GF-D8 (cell line): ENCODE measurements at places on chromosomes 12 and 14.

DNA sequence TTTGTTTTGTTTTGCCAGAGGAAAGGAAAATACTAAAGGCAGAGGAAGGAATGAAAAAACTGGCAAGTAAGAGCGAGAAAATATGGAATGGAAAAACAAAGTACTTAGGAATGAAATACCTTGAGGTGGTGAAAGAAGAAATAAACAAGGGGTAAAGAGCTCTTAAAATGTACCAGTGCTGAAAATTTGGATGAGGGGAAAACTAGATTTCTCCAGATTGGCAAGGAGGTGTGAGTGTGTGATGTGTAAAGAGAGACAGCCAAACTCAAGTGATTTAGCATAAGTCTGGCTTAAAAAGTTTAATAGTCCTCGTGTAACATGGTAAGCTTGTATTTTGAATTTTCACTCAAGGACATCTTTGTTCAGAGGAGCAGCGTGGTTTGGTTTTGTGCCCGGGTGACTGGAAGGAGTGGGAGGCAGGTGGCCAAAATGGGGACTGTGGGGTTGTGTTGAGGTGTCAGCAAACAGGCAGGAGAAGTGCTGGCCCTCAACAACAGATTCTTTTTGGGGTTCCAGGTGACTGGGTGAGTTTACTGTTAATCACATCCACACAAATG lies 102.7 kb downstream of the DACT1 start:
- DNase-seq, result no peak

DNA sequence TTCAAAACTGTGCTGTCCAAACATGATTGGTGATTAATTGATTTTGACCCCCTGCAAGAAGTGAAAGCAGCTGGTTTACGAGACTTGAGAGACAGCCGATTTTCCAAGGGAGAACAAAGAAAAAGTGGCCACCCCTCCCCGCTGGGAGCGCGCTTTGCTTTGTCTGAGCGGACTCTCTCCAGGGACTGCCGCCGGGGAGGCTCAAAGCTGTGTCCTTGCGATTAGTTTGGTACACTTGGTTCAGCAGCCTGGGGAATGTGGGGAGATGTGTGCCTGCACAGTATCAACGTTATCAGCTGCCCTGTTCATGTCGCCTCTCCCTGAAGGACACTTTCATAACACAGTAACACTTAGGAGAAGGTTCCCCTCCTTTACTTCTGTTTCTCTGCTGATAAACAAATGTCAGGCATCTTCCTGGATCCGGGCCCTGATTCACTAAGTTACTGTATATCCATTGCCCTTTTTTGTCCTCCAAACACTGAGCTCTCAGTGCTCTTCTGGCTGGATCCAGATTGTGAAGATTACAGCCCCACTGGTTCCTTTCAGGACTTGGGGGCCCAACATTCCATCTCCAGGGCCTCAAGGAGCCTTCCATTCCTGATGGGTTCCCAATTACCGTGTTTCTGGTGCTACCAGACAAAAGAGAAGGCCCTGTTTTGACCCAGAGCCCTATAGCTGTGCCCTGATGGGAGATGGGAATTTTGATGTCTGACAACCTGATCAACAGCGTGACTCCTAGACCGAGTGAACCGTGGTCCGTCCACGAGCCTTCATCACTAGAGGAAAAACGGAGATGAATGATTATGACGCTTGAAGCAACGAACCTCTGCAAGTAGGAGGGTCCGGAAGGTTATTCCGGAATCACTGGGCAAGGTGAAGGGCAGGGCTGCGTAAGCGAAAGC lies 31.7 kb upstream of the TUBA1C start:
- DNase-seq, result peak; percentile 43

GRCh38 chr12:21054334-21054733 lies 76.7 kb upstream of the SLCO1B1 start:
- DNase-seq, result no peak

- peak; percentile 38 for DNase-seq
Observed at GRCh38 chr12:27279826-27280225, 35.7 kb downstream of the STK38L start.

- no peak for DNase-seq
Observed at GRCh38 chr14:88904864-88905263, 80.4 kb downstream of the TTC8 start.

DNA sequence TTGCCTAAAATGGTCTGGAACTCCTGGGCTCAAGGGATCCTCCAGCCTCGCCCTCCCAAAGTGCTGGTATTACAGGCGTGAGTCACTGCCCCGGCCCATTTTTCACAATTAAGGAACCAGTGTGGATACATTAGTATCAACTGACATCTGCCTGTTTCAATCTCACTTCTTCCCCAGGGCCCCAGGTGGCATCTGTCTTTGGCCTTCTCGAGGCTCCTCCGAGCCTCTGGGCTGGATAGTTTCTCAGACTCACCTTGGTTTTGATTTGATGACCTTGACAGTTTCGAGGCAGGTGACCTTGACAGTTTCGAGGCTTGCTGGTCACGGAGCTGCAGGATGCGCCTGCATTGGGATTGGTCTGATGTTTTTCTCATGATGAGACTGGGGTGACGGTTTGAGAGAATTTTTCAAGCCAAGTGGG lies 41.0 kb upstream of the NCOR2 start:
- DNase-seq, result no peak

DNA sequence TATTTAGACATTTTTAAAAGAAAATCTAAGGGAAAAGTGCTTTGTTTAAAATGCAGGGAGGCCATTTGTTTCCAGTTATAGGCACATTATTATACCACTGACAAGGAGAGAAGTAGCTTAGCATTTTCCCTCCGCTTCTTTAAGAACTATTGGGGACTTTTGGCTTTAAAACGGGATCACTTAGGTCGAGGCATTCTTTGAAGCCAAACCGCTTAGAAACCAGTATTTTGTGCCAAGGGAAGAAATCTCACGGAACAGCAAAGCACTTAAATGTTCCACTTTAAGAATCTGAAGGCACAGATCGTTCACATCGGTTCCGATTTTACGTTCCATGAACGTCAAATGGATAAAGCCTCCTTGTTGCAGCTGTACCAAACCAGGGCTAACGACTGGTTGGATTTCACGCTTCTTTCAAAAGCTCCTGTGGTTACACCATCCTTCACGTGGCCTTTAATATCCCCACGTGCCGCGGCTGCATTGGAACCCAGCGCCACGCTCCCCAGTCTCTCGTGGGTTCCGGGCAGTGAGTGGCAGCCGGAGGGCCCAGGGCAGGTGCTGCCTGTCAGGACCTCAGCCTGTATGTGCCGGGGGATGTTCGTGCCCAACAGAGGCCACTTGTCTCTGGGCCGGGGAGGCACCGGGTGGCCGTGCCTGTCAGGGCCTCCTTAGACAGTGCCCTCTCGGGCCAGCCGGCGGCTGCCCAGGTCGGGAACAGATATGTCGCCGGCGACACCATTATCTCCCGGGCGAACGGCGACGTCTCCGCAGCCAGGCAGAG lies 195.4 kb downstream of the KIF26A start:
- no peak for DNase-seq

GRCh38 chr12:48717252-48717695 lies 767 bp upstream of the CCNT1 start:
- DNase-seq, result no peak

DNA sequence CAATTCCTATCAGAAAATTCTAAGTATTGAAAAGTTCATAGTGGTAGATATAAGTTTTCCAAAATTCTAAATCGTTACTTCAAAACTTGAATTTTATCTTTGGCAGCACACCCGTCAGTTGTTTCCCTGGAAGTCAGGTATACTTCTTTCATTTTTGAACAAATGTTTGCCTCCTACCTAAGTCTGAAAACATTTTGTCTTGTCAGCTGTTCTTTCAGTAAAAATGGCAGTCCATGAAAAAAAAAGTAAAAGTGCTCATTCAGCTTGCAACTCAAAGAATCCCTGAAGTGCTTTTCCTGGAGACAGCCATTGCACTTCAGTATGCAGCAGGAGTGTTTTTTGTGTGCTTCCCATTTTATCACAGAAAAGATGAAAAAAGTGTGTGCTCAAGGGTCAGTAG lies 130.1 kb upstream of the NEDD1 start:
- DNase-seq, result no peak

GRCh38 chr12:20716037-20716436 lies 20.9 kb downstream of the SLCO1C1 start:
- DNase-seq, result no peak

GRCh38 chr14:59356312-59356711 lies 108.9 kb downstream of the GPR135 start:
- DNase-seq, result no peak

- peak; percentile 18 for DNase-seq
Observed at GRCh38 chr12:98591209-98591608, 2.3 kb upstream of the SLC25A3 start.

DNA sequence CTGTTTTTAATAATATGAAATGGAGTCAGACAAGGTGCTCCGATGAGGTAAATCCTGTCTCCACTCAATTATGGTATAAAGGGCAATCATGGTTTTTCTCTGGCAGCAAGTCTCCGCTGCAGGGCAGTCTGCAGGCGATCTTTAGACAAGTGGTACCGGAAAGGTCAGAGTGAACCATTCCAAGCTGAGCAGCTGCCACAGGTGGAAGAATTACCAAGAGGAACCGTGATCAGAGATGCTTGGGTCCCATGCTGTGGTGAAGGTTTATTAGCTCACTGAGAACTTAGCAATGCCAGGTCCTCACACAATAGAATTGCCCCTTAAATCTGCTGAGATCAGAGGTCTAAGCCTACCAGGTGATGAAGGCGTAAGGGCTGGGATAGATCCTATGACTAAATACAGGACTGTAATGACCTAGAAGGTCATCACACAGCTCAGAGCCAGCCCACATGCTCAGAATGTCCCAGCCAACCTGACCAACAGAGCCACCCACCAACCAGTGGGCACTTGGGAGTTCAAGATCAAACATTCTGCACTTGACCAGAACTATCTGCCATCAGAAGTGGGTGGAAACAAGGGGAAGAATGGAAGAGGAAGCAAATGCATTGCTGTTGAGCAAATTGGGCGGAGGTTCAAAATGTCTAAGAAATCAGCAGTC lies 175.2 kb upstream of the BCL2L14 start:
- DNase-seq, result no peak

DNA sequence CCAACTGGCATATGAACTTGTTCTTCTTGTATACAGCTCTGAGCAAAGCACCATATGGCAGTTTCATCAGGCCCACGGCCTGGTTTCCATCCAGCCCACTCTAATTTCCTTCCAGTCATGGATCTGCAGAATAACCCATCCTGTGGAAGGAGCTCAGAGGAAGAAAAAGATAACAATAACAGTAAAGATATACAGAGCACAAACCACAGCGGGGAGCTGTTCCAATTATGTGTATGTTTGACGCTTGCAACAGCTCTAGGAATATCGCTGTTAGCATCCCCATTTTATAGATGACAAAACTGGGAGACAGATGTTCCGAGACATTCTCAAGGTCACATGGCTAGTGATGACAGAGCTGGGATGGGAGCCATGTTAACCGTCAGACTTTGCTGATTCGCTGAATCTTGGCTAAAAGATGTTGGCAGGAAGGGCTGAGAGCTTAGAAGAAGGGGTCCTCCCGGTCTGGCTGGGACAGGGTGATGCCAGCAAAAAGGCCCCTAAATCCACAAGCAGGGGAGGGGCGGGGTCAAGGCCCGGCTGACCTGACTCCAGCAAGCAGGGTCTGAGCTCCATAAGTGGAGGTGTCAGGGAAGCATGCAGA lies 34.4 kb upstream of the CIPC start:
- no peak for DNase-seq

DNA sequence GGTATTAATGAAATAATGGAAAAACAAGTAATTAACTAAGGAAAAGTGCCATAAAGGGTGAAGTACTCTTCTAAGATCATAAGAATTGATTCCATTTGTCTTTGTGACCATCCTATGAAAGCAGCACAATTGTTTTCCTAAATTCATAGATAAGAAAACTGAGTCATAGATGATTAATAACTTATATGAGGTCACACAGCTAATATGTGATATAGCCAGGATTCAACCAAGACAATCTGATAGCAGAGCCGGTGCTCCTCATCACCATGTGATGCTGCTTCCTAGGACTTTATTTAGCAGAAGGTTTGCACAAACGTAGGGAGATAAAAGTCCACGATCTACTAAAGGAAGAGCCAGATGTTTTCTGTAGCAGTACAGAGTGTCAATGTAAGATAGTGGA lies 181.5 kb upstream of the SYT1 start:
- DNase-seq, result no peak

GRCh38 chr12:91289906-91290305 lies 107.3 kb upstream of the DCN start:
- no peak for DNase-seq

GRCh38 chr12:102759466-102759865 lies 157.6 kb downstream of the PAH start:
- no peak for DNase-seq

GRCh38 chr12:92759634-92760268 lies 57.0 kb downstream of the PLEKHG7 start:
- DNase-seq, result no peak

GRCh38 chr12:2408262-2408661 lies 355.5 kb downstream of the CACNA1C start:
- no peak for DNase-seq

DNA sequence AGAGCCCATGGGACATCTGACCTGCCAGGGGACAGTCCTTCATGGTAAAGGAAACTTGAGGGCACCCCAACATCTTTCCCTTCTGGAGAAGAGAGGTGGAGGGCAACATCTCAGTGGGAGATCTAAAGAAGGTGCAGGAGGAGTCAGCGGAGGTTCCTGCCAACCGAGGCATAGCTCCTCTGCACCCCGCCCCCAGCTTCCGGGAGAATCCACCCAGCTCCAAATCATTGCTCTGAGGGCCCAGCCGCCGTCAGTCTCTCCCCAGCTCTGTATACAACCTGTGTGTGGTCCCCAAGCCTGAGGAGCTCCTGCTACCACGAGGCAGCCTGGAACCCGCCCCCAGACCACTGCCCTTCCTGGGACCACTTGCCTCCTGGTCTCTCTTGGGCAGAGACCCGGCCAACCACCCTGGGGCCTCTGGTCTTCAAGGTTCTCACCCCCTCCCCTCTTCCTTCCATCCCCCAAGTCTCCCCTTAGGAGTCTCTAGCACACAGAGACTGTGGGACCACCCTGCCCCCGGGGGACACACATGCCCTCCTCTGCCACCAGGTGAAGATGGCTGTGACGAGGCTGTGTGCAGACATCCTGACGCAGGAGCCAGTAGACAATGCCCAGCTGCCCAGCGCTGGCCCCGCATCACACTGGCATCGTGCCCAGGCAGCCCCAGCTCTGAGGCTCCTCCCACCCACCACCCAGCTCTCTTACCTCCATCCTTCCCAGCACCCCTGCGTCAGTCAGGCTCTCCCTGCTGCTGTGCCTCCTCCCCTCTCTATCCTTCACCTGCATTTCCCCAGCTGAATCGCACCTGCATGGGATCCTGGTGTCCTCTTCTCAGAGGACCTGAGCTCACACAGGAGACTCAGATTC lies 13.0 kb upstream of the NUDT14 start:
- no peak for DNase-seq
